Mesothelial cell of epicardium (in vitro differentiated cells): ENCODE measurements at places on chromosomes 2 and 18.

DNA sequence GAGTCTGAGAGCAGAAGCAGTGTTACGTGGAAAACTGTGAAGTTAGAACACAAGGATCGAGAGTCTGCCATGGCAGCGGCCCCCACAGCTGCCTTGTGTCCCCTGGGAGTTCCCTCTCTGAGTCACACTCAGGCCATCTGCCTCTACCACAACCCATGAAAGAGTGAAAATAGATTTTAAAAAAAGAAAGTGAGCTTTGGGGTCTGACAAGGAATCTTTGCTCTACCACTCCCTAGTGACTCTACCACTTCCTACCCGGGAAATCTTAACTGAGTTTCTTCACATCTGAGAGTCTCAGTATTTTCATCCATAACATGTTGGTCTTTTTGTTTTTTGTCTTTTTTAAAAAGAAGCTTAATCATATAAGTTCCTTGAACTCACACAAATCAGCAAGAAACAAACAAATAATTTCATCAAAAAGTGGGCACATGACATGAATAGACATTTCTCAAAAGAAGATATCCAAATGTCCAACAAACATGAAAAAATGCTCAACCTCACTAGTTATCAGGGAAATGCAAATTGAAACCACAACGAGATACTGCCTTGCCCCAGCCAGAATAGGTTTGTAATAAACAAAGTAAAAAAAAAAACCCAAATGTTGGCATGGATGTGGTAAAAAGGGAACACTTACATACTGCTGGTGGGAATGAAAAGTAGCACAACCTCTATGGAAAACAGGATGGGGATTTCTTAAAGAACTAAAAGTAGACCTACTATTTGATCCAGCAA, 2.4 kb upstream of the MSGN1 start:
- no peak for DNase-seq

DNA sequence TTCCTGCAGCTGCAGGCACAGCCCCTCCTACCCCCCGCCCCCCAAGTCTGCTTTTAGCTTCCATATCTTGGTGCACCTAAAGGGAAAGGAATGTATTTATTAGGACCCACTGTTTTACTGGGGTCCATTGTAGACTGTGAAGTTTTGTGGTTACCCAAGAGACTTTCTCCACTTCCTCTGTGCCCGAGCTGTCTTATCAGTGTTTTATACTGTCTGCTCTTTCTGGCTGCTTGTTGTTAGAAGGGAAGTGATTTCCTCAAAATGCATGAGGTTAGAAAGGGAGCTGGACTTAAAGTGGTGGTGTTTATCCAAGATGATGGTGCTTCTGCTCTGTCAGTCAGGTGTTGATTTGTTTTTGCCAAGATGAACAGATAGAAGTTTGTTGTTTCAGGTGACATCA, 85.0 kb downstream of the PTH2R start:
- no peak for DNase-seq

DNA sequence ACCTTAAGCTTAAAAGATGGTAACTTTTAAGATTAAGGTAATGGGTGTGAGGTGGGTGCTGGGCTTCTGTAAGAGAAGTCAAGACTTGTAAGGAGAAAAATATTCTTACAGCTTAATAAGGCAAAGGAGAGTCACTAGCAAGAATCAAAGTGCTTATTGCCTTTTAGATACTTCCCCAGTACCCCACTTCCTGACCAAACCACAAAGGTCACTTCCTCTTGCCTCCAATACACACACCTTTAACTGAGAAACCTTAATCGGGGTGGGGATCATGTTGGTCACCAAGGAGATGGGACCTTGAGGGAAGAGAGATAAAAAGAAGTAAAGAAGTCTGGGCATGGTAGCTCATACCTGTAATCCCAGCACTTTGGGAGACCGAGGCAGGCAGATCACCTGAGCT, 10.6 kb upstream of the ATG16L1 start:
- no peak for DNase-seq

- peak; percentile 47 for DNase-seq
Observed at GRCh38 chr2:202317080-202317857, 51.7 kb downstream of the NOP58 start.

GRCh38 chr18:3466045-3466444, 16.1 kb downstream of the TGIF1 start:
- no peak for DNase-seq

GRCh38 chr18:33706391-33706790, 128.4 kb downstream of the ASXL3 start:
- no peak for DNase-seq

- DNase-seq = no peak
Observed at GRCh38 chr2:120109186-120110061, 96.5 kb downstream of the EPB41L5 start.

- no peak for DNase-seq
Observed at GRCh38 chr18:62723666-62724281, 8.4 kb downstream of the PHLPP1 start.

DNA sequence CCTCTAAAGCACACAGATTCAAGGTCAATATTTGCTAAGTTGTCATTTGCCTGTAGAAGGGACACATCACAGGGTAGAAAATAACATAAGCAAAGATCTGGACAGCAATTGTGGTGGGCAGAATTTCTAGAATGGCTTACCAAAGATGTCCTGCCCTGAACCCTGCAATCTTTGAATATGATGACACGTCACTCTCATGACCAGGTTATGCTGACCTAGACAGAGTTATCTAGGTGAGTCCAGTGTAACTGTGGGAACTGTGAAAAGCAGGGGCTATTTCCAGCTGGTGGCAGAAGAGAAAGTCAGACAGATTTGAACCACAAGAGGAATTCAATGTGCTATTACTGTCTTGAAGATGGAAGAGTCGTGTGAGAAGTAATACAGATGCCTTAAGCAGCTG, 112.3 kb upstream of the CNGA3 start:
- no peak for DNase-seq

GRCh38 chr18:55228191-55228590, 268.9 kb upstream of the CCDC68 start:
- DNase-seq = no peak

DNA sequence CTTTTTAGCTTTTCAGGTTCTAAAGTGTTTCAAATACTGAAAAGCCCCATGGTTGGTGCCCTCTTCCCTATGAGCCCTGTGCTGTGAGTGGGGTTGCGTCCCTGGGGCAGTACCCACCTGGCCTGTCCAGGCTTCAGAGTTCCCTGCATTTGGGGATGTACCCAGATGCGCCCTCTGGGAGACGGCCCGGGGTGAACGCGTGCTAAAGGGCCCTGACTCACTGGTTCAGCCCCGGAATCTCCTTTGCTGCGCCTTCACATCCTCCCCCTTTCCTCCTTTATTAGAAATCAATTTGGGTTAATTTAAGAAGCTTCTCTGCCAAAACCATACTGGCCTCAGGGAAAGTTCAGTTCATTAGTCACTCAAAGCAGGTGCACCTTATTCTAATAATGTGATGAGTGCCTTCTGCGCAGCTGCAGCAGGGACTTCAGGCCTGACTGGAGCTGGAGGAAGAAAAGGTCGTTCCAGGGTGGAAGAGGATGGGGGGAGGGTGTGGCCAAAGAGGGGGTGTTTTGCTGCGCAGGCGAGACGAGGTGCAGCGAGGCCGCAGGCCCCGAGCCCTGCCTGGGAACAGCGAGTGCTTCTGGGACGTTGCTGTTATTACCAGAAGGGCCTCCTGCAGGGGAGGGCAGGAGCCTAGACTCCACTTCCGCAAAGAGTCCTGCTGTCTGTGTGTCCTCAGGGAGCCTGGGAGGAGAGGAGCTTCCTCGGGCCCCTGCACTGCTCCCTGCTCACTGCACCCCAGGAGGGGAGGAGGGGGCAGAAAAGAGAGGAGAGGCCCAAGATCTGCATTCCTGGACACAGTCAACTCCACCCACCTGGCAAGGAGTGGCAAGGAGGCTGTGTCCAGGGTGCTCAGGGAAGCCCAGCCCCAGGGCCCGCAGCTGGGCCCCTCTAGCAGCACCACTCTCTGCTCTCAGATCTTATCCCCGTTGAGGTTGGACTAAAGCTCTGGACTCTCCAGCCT, 223.2 kb upstream of the PXDN start:
- DNase-seq = no peak

DNA sequence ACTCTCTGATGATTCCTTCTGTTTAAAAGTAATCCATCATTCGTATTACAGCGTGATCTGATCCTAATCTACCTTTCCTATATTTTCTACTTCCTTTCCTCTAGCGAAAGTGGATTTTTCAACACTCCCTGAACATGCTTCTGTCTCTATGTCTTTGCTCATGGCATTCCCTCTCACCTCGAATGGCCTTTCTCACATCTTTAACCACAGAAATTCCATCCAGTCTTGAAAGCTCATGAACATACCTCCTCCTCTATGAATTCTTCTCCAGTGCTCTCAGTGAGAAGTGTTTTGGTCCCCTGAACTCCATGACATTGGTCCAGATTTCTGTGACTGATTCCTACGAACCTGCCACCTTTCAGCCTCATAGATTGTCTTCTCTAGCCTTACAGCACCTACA, 323.2 kb downstream of the RAD51AP2 start:
- DNase-seq = no peak

DNA sequence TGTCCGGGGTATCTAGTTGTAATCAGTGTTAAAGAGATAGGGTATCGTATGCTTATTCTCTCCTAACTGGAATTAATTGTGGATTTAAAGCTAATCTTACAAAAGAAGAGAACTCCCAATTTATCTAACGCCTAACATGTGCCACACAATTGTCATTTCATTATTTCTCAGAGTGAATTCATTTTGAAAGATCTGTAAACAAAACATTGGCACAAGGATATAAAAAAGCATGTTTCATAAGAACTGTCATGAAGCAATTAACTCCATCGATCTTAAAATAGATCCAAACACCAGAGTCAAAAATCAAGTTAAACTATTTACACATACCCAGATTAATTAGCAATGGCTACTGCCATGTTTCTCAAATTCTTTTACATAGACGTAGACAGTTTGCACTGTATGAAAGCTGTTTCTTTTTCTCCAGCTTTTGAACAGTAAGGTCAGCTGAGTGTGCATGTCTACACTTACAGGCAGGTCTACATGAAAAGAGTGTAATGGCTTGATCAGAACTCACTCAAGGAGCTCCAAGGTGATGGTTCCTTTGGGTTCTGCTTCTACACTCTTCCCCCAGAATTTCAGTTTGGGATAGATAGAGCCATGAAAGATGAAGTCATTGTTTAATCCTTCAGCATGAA, 38.8 kb downstream of the CABYR start:
- no peak for DNase-seq

- no peak for DNase-seq
Observed at GRCh38 chr18:13354402-13354801, 135.8 kb downstream of the LDLRAD4 start.

GRCh38 chr2:238897122-238897880, 49.4 kb downstream of the TWIST2 start:
- no peak for DNase-seq

- no peak for DNase-seq
Observed at GRCh38 chr2:176088048-176088936, 4.2 kb upstream of the HOXD13 start.

- DNase-seq = no peak
Observed at GRCh38 chr2:10126632-10127026, 4.1 kb downstream of the RRM2 start.

- no peak for DNase-seq
Observed at GRCh38 chr18:5842653-5843052, 52.7 kb downstream of the TMEM200C start.

- DNase-seq = no peak
Observed at GRCh38 chr18:70672581-70672980, 383.7 kb downstream of the SOCS6 start.

DNA sequence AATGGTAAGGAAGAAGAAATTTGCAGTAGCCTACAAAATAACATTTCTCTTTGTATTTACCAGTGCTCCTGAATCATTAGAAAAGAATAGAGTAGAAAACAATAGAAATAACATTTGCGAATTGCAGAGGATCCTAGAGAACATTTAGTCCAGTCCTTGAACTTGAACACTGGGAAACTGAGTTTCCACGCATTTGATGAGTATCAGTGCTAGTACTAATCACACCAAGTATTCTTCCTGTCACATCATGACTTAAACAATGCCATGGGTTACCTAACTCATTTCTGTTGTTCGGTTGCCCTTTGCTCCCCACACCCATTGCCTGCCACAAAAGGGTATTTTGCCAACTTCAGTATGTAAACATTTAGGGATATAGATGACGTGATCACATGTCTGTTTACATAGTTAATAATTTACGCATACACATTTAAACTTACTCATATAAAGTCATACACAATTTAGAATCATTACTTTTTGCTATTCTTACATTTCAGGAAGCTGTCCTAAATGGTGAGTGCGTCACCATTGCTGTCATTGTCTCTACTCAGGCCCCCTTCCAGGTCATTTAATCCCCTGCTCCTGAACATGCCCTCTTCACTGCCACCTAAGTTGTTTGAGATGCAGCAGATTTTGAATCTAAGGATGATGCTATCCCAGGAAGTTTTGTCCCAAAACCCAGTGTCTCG, 42.3 kb downstream of the CRIM1 start:
- no peak for DNase-seq

GRCh38 chr2:15316370-15316814, 244.7 kb downstream of the NBAS start:
- no peak for DNase-seq

DNA sequence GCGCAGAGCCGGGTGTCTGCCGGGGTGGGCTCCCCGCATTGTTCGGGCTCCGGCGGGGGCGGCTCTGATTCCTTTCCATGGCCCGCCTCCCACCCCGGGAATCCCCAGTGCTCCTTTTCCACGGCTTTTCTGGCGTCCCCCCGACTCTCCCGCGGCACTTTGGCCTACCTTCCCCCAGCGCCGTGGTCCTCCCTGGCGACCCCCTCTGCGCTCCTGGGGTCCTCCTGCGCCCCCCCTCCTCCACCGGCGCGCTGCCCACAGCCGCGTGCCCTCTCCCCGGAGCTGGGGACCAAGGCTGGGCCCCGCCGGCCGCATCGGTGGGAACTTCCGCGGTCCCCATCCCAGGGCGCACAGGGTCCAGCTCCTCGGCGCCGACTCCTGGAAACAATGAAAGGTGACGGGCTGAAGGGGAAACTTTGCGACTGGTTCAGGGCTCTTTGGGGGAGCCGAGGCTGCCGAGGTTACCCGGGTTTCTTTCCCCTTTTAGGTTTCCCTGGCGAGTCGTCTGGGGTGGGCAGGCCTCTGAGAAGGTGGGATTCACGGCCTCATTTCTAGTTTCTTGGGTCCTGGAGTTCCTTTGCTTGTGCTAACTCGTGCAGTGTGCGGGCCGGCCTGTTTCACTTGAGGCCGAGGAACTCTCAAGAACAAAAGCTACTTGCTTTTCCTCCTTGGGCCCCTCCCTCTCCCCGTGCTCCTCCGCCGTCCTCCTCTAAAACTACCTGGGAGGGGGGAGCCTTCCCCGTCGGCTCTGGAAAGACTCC, 2.2 kb downstream of the TGIF1 start:
- peak; percentile 55 for DNase-seq

DNA sequence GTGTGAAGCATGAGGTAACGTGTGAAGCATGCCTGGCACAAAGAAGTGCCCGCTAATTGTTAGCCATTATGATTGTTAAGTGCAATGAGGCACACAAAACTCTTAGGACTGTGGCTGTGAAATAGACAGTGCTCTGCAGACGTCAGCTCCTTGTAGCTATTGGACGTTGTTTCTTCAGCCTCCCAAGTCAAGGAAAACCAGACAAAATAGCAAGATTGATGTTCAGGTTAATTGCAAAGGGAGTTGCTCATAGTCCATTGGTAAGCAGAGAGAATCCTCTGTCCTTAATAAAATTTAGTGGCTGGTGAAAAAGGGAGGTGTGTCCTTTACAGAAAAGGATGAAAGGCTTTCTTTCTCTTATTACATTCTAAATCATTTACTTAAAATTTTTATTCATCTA, 54.6 kb upstream of the MBP start:
- no peak for DNase-seq

- no peak for DNase-seq
Observed at GRCh38 chr18:62634979-62635630, 80.2 kb upstream of the PHLPP1 start.
